ENCODE measurements at places on chromosomes 12 and 14.

DNA sequence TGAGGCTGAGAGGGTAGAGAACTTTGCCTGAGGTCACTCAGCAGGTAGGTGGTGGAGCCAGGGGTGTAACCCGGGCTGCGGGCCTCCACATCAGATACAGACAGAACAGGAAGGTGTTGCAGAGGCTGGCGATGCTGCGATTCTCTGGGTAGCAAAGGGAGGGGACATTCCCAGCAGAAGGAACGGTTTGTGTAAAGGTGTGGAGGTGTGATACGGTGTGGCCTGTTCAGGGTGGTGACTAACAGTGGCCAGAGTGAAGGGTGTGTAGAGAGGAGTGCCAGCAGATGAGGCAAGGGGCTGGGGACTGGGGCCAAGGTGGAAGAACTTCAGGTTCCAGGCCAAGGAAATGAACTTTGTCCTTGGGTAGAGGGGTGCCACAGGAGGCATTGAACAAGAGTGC is 18.2 kb upstream of the FAIM2 start:
- no peak for DNase-seq

DNA sequence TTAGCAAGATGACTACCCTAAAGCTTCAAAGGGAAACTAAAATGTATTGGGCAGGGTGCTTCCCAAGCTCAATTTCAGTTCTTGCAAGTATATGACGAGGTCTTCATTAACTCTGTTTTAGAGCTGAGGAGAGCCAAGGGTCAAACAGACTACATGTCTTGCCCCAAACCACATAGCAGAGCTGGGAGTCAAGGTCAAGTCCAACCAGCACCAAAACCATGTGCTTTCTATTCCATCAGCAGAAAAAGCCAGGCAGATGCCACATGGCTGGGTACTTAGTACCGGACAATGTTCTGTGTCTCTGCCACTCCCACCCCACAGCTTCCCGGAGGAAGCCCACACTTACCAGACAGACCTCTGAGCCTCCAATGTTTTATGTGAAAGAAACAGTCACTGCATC is 17.6 kb downstream of the NID2 start:
- peak; percentile 8 for DNase-seq

GRCh38 chr12:101714877-101715444 is 17.5 kb downstream of the CHPT1 start:
- no peak for DNase-seq

- DNase-seq, result no peak
Observed at GRCh38 chr14:45066667-45067066, 17.2 kb upstream of the PRPF39 start.

GRCh38 chr12:117152793-117153775 is 37.2 kb downstream of the FBXO21 start:
- no peak for DNase-seq

- peak; percentile 12 for DNase-seq
Observed at GRCh38 chr14:55518391-55518790, 61.6 kb upstream of the KTN1 start.

DNA sequence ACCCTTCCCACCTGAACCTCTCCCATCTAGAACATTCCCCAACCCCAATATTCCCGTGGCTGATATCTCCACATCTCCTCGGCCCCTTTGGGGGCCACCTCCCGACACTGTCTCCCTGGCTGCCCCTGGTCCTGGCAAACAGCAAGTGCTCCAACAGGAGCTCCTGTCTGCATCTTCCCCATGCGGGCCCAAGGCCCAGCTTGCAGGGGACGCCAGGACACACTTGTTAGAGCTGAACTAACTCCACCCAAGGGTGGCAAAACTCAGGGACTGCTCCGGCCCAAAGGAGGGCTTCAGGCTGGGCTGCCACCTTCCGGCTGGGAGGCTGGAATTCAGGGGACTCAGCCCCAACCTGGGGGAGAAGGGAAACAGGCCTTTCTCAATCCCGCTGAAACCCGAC is 106.6 kb downstream of the NCOR2 start:
- no peak for DNase-seq

DNA sequence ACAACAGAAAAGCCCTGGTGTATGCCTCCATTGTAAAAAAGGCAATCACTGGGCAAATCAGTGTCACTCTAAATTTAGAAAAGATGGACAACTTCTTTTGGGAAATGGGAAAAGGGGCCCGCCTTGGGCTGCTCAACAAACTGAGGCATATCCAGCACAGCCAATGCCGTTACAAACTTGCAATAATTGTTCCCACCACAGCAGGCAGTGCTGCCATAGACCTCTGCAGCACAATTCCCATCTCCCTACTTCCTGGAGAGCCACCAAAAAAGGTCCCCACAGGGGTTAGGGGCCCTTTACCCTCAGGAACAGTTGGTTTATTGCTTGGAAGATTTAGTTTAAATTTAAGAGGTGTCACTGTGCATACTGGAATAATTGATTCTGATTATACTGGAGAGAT is 16.4 kb upstream of the OR8S1 start:
- no peak for DNase-seq

- no peak for DNase-seq
Observed at GRCh38 chr12:17197971-17198370, 592.0 kb upstream of the LMO3 start.

- DNase-seq, result peak; percentile 11
Observed at GRCh38 chr12:873954-874353, 75.5 kb downstream of the RAD52 start.

DNA sequence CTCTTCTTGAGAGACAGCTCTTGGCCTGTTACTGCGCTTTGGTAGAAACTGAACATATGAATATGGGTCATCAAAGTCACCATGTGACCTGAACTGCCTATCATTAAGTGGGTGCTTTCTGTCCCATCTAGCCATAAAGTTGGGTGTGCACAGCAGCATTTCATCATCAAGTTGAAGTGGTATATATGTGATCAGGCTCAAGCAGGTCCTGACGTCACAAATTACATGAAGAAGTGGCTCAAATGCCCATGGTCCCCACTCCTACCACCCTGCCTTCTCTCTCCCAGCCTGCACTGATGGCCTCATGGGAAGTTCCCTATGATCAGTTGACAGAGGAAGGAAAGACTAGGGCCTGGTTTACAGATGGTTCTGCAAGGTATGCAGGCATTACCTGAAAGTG is 308.8 kb upstream of the MGAT4C start:
- no peak for DNase-seq

- no peak for DNase-seq
Observed at GRCh38 chr12:74891083-74891668, 318.5 kb downstream of the KCNC2 start.

- peak; percentile 10 for DNase-seq
Observed at GRCh38 chr12:101941306-101942249, 64.2 kb downstream of the DRAM1 start.

GRCh38 chr12:14532152-14532551 is 35.5 kb downstream of the PLBD1 start:
- no peak for DNase-seq

DNA sequence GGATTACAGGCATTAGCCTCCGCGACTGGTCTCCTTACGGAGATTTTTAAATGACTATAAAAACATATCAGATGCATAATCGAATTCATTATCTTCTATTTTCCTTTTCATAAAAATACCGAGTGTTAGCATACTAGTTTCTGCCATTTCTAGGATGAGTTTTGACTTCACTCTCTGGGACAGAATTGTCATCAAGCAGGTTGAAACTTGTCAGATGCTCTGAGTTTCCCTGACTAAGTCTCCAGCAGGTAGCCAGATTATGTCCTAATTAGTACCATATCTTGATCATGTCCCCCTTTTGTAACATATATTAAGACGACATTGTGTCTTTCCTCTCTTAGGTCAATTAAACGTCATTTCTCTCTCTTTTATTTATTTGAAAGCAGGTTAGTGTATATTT is 103.5 kb upstream of the RASSF8 start:
- no peak for DNase-seq

- DNase-seq, result no peak
Observed at GRCh38 chr12:92105676-92106075, 40.0 kb downstream of the BTG1 start.

GRCh38 chr14:80770114-80770908 is 171.2 kb downstream of the CEP128 start:
- no peak for DNase-seq

- DNase-seq, result no peak
Observed at GRCh38 chr12:67414011-67414715, 145.0 kb downstream of the CAND1 start.

GRCh38 chr12:89267404-89267803 is 84.9 kb downstream of the DUSP6 start:
- DNase-seq, result no peak

DNA sequence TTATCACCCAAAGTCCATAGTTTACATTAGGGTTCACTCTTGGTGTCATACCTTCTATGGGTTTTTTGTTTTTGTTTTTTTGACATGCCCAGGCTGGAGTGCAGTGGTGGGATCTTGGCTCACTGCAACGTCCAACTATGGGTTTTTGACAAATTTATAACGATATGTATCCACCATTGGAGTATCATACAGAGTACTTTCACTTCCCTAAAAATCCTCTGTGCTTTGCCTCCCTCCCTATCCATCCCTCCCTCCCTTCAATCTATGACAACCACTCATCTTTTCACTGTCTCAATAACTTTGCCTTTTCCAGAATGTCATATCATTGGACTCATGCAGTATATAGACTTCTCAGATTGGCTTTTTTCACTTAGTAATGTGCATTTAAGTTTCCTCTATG is 139.0 kb upstream of the CCDC198 start:
- DNase-seq, result no peak

DNA sequence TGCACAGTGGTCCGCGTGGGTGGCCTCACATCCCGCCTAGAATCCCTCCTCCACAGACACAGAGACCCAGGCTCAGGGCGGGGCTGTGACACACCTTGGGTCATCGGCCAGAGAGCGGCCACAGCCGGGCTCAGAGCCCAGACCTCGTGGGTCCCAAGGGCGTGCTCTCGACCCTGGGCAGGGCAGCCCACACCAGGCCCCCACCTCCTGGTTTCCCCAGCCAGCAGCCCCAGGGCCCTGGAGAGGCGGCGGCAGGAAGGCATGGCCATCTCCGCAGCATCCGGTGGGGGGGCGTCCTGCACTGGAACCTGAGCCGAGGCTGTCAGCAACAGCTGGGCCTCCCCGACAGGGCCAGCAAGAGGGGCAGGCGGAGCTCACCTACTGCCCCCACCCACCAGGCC is 15.2 kb downstream of the JAG2 start:
- peak; percentile 5 for DNase-seq

DNA sequence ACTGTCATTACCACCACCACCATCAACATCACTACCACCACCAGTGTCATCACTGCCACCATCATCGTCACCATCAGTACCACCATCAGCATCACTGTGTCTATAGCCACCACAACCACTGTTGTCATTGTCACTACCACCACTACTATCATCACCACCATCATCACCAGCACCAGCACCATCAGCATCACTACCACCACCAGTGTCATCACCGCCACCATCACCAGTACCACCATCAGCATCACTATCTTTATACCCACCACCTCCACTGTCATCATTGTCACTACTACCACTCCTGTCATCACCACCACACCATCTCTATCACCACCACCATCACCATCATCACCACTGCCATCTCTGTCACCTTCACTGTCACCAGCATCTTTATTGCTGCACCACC is 60.6 kb downstream of the BEGAIN start:
- no peak for DNase-seq

DNA sequence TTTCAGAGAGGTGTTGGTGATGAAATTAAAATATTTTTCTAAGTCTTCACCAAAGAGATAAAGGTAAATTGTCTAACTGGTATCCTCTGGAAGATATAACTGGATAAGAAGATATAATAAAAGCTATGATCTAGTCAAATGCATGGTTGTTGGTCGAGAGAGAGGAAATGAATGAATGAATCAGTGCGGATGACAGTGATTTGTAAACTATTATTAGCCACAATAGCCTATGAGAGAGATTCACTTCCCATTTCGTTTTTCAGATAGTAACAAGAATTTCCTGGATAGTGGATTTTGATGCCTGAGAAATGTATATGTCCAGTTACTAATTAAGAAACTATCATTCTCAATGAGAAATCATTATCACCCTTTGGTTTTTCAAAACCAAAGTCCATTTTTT is 63.1 kb downstream of the HEATR5A start:
- DNase-seq, result no peak

DNA sequence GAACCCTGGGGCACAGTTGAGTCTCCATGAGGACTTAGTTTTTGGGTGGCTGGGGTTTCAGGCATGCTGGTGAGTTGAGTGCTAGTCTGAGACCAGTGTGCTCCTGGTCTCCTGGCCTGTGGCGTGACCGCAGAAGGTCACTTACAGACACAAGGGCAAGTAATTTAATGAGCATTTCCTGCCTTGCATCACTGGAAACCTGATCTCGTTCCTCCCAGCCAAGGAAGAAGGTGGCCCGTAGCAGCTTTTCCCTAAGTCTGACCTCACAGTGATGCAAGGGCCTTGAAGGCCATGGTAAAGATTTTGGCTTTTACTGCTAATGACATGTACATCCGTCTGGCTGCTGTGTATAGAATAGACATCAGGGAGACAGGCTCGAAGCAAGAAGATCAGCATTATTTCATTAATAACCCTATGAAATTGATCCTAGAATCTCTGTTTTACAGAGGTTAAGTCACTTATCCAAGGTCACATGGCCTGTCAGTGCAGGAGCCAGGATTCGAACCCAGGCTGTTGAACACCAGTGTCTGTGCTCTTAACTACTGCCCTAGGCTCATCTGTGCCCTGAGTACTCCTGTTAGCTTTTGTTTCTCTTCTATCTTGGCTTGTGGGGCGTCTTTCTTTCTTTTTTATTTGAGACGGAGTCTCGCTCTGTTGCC is 4.6 kb downstream of the TMEM120B start:
- peak; percentile 96 for DNase-seq

- DNase-seq, result no peak
Observed at GRCh38 chr14:45044638-45045037, 39.3 kb upstream of the PRPF39 start.

DNA sequence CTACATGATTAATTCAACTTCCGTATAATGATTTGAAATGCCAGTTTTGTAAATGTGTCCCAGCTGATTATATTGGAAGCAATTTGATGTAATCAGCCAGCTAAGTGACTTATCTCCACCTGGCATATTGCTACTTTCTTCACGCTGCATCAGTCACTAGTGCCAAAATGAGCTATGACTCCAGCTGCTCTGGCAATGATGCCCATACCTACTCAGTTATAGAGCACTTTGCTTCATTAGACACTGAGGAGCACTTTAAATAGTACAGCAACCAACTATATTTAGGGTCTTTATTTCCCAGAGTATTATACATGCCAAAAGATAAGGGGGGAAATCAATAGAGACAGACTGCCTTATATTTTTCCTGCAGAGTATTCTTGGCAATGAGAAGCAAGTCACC is 67.9 kb upstream of the LIN7A start:
- no peak for DNase-seq

- no peak for DNase-seq
Observed at GRCh38 chr14:74407801-74408154, 18.2 kb downstream of the SYNDIG1L start.
